Tracheal epithelial cell (primary cell): ENCODE measurements at places on chromosomes 11 and 22. TPM values are rescaled to one million over a fixed set of nuclear protein-coding genes. Genes with fewer than 3 reads are reported as not detected.

Gene GPR83
- under 0.01 TPM in 2 replicates for total RNA-seq

Gene CALCA
- total RNA-seq = not detected in 2 replicates

Gene C11orf42
- total RNA-seq = not detected in 2 replicates

Gene MS4A7
- total RNA-seq = not detected in 2 replicates

Gene NAA40
- total RNA-seq = 2.7 and 3.8 TPM in 2 replicates

Gene NXPE1
- not detected in 2 replicates for total RNA-seq

Gene BTBD18
- total RNA-seq = under 0.01 TPM in 1 of 2 replicates, not detected in the other

Gene DBX1
- total RNA-seq = not detected in 2 replicates

Gene IGSF9B
- total RNA-seq = under 0.01 and 0.43 TPM in 2 replicates
